ENCODE measurements at places on chromosomes 6 and 20.
A peak's percentile ranks its signal among the peaks of the same experiment; 100 is the strongest.

- no peak for DNase-seq
Measured at GRCh38 chr6:159819098-159819497, 19.0 kb downstream of the PNLDC1 start.

GRCh38 chr6:88539295-88539764 is 373.2 kb upstream of the CNR1 start:
- no peak for DNase-seq

GRCh38 chr20:63661959-63662812 is 4.1 kb downstream of the RTEL1 start:
- DNase-seq = no peak

DNA sequence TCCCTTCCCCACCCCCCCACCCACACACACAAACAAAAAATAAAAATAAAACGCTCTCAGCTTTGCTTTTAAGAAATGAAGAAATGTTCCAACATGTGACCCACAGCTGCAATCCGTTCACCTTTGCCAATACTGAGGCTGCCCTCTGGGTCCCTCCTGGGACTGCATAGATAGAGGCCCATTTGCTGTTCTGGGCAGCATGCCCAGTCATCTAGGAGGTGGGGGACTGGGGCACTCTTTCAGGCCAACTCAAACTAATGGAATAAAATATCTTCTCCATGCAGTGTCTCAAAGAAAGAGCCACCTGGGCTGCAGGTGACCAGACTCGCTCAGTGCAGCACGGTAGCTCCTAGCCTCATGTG is 79.9 kb downstream of the SLC22A3 start:
- no peak for DNase-seq

- peak; percentile 77 for DNase-seq
Measured at GRCh38 chr6:34912715-34913464, 23.8 kb downstream of the ANKS1A start.

DNA sequence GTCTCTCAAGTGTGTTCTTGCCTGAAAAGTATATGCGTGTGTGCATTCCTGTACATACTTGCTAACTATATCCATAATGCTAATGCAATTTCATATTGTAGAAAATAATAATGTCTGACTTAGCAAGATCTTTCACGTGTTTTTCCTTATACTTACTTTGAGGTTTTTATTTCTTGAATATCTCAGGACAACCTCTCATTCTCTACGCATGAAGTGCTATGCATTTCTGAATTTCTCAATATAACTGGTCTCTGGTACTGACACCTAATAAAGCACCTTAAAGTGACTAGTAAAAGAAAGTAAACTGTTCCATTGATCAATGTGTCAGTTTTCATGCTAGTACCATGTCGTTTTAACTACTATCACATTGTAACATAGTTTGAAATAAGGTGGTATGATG is 589.9 kb upstream of the ADGRB3 start:
- no peak for DNase-seq

DNA sequence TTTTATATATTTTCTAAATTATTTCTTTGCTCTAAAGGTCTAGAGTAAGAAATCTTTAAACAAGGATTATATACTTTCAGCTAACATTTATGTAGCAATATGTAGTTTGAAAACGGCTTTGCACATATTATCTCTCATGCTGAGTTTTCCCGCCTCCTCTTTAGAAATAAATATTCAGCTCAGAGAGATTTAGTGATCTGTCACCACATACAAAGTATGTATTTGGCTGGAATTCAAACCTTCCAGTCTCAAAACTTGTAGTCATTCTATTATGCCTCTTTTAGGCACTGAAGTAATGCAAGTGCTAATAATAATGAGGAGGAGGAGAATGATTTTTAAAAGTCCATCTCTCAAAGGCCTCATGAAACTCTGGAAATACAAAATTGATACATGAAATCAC is 525.0 kb downstream of the GRIK2 start:
- DNase-seq = no peak

DNA sequence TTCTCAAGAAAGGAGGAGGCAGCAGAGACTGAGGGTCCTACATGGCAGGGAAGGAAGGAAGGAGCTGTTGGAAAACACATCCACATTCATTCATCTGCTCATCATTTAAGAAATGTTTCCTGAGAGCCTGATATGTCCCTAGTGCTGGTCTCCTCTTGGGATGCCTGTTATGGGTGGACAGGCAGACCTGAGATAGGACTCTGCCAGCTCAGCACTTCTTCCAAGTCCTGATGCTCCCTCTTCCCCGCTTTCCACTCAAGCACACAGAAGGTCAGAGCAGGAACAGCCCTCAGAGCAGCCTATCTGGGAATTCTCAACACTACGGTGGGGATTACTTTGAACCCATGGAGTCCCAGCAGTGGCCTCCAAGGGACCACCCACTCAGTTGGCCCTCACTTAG is 8.0 kb upstream of the SIRPD start:
- no peak for DNase-seq

- DNase-seq = no peak
Measured at GRCh38 chr6:149132336-149132735, 185.2 kb upstream of the TAB2 start.

DNA sequence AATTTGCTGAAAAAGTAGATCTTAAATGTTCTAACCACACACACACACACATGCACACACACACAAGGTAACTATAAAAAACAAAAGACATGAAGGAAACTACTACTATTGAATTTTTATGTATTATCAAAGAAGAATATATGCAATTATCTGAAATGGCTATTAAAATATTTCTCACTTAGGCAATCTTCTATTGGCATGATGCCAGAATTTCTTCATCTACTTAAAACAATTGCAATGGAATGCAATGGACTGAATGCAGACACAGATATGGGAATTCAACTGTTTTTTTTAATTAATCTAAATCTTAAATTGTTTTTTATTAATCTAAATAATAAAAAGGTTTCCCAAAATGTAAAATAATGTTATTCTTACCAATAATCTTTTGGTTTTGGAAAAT is 152.6 kb upstream of the SMLR1 start:
- DNase-seq = no peak

DNA sequence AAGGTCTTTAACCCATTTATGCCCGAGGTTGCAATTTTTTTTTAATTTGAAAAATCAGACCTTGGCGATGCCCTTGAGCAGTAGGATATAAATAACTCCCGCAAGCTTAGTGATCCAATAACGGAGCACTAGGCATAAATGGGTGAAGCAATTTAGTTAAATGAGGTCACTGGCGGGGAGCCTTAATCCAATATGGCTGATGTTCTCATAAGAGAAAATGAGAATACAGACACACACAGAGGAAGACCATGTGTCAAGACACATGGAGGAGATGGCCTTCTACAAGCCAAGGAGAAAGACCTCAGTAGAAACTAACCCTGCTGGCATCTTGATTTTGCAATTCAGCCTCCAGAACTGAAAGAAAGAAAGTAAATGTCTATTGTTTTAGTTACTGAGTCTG is 735 bp downstream of the SIRPG start:
- DNase-seq = no peak

GRCh38 chr6:121826156-121826810 is 390.8 kb downstream of the GJA1 start:
- DNase-seq = peak; percentile 61

GRCh38 chr20:768426-768978 is at the start of gene SLC52A3:
TSS of gene SLC52A3 (minus strand) at chr20:768500. CDS start at chr20:765774, 2,726 bp downstream.
- peak; percentile 27 for DNase-seq

GRCh38 chr6:28643017-28643740 is 117.5 kb downstream of the GPX5 start:
- DNase-seq = peak; percentile 20

- peak; percentile 35 for DNase-seq
Measured at GRCh38 chr6:157438611-157439111, 57.7 kb downstream of the ZDHHC14 start.

- no peak for DNase-seq
Measured at GRCh38 chr6:39908838-39909583, 25.3 kb downstream of the MOCS1 start.

DNA sequence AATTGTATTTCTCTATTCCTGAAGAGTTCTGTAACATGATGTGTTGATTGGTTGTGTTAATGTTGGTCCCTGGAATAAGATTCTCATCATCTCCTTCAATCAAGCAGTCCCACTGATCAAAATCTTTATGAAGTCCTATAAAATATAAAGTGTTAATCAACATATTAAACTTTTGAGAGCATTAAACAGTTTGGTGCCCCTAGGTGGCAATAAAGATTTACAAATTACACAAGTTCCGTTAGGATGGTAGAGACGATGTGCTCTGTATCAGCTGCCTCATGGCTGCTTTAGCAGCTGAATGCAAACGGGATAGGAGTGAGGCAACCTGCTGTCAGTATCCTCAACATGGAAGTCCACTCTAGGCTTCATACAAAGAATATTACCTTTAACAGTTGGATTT is 16.9 kb downstream of the TDRD6 start:
- no peak for DNase-seq

- no peak for DNase-seq
Measured at GRCh38 chr20:50276119-50277063, 85.8 kb downstream of the CEBPB start.

- no peak for DNase-seq
Measured at GRCh38 chr20:49024220-49024619, 21.9 kb upstream of the CSE1L start.

DNA sequence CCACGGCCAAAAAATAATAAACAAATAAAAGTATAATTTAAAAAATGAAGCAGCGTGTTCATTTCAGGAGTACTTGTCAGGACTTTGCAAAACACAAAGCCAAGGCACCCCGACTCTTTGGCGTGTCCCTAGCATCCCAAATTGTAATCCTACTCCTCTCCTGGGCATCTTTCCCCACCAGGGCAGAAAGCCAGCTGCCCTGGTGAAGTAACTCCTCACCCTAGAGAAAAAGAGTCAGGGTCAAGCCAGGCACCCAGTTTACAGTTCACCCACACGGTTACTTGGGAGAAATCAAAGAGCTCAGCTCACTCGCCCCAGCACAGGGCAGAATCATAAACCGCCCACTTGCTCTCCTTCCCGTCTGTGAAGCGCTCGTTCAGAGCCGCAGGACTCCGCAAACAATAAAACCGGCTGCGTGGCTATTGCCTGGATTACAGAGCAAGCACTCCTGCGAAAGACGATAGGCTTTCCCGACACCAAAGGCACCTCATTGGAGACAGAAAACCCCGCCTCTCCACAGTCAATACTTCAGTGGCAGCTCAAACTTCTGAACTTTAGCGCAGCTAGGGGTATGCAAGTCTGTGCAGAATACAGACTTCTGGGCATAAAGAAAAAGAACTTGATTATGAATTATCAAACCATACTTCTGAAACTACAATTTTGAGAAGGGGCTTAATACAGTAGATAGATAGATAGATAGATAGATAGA is 73.0 kb upstream of the NHSL1 start:
- peak; percentile 87 for DNase-seq

DNA sequence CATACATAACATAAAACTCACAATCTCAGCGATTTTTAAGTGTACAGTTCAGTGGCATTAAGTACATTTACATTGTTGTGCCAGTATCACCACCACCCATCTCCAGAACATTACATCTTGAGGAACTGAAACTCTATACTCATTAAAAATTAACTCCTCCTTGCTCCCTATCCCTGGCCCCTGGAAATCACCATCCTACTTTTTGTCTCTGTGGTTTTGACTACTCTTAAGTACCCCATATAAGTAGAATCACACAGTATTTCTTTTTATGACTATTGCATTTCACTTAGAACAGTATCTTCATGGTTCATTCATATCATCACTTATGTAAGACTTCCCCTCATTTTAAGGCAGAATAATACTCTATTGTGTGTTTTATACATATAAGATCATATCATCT is 1108.1 kb downstream of the GRIK2 start:
- no peak for DNase-seq

DNA sequence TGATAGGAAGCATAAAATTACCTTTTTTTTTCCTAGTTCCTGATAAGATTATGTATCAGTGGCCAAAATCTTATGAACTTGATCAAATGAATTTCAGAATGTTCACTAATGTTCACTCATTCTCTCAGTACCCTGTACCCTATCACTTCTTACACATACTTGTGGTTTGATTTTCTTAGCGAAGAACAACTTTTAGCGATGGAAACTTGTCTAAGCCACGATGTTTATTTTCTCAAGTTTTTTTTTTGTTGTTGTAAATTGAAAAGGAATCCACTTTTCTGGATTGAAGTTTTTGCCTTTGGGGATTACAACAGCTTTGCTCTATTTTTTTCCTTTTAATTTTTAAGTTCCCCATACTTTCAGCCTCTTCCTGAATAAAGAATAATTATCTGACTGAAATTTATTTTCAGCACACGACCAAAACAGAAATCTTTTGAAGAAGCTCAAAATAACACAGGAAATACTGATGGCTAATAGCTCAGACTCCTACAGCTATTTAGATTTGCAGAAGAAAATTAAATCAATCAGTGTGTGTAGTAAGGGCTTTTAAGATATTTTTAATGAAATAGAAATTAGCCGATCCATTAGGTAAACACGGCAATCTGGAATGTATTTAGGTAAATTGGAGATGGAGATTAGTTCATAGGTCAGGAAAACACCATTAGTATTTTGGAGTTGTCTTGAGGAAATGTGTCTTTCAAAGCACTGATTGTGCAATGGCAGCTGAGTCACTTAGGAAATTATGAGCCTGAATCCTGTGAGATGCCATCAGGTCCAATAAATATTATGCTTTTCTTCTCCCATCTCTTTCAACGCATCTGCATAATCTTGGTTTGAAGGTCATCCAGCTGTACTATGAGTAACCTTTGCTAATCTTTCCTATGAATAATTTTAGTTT is 217.5 kb downstream of the GJA1 start:
- peak; percentile 65 for DNase-seq

GRCh38 chr20:47821481-47822100 is 36.3 kb upstream of the SULF2 start:
- DNase-seq = no peak

- no peak for DNase-seq
Measured at GRCh38 chr6:3727036-3727435, 24.5 kb downstream of the PXDC1 start.

DNA sequence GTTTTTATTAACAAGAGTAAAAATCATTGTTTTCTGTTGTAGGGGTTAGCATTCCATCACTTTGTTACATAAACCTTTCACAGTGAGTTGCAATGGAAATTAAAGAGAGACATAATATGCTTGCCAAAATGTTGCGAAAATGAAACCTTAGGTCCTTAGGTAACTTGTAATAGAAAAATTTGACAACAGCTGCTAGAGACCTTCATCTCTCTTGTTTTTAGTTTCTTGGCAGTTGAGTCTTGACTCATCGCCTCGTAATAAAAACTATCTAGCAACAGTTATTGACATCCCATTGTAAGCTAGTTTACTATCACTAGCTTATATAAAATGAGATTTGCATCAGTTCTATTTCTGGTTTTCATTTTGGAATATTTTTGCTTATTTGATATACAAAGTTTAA is 179.0 kb upstream of the MMS22L start:
- no peak for DNase-seq

DNA sequence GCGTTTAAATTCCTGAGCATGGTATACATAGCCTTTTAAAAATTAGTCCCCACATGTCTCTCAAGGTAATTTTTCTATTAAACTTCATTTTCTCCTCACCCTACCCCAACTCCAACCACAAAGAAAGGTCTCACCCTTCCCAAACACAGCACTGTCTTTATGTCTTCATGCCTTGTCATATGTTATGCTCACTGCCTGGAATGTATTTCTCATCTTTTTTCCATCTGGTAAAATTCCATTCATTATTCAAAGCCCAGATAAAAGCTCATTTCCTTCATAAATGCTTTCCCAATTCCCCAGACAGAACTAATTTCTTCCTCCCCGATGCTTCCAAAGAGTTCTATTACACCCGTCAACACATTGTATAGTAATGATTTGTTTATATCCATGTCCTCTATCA is 302.0 kb downstream of the ALDH8A1 start:
- DNase-seq = no peak

All from AG20443 (cell line).